Stimulated activated CD8-positive, alpha-beta memory T cell treated with anti-CD3 and anti-CD28 coated beads, Interleukin-7, amount 100 ng/mL, for 4 hours (primary cell): ENCODE measurements at places on chromosomes 2 and 18.

DNA sequence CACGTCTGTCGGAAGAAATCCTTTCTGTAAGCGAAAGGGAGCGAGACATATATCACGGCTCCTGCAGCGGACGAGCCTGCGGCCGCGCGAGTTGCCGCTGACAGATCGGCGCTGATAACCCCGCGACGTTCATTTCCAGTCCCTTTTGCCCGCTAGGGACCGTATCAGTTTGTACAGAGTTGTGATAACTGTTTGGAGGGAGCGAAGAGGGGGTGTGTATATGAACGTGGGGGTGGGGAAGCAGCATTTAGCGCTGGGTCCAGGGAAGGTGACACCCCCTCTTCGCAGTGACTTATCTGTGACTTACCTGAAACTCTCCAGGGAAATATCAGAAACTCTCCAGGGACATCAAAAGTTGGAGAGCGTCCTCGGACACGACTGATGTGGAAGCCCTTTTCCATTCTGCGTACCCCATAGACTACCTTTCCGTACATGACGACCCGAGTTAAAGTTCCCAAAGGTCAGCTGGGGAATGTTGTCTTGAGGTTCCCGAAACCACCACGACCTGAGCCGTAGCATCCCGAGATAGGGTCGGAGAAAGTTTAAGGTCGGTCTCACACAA lies 948 bp upstream of the GATA6 start:
- DNase-seq: no peak

GRCh38 chr2:215479536-215480240 lies 43.8 kb upstream of the FN1 start:
- DNase-seq: no peak

- DNase-seq: no peak
Measured at GRCh38 chr2:214377286-214377624, 33.6 kb upstream of the VWC2L start.

- DNase-seq: no peak
Measured at GRCh38 chr18:63213331-63213900, 106.2 kb downstream of the BCL2 start.

DNA sequence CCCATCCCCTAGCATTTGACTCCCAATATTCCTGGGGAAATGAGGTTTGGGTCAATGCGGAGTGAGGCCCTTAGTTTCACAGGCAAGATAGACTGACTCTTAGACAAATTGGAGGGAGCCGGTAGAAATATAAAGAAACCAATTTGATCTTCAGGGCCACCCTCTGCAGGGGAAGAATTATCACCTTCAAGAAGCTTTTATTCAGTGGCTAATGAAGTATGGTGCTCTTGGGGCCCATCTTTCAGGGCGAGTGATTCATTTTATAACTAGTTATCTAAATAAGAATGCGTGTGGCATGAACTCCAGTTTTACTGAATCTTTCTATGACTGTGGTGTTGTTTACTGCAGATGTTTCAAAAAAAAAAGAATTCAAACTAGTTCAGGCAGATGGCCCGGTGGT lies 88.4 kb downstream of the LYPD1 start:
- no peak for DNase-seq

DNA sequence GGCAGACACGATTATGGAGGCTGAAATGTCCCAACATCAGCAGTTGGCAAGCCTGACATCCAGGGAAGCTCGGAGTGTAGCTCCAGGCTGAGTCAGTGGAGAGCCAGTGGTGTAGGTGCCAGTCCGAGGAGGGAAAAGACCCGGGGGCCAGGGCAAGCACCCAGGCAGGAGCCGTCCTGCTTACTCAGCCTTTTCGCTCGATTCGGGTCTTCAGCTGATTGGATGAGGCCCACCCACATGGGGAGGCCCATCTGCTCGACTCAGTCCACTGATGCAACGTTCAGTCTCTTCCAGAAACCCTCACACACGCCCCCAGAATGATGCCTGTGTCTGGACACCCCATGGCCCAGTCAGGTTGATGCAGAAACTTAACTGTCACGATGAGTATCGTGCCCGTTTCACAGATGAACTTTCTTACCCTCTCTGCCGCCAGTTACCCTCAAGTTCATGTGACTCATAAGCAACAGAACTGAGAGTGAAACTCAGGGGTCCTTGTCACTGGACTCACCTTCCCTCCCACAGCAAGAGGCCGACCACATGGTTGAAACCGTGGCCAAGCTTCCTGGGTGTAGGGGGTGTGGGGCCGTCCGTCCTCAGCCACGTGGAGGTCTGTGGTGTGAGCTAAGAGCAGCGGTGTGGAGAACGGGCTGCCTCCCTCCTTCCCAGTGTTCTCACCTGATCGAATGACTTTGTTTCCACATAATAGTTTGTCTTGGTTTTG lies 197.4 kb upstream of the HDAC4 start:
- DNase-seq: no peak

DNA sequence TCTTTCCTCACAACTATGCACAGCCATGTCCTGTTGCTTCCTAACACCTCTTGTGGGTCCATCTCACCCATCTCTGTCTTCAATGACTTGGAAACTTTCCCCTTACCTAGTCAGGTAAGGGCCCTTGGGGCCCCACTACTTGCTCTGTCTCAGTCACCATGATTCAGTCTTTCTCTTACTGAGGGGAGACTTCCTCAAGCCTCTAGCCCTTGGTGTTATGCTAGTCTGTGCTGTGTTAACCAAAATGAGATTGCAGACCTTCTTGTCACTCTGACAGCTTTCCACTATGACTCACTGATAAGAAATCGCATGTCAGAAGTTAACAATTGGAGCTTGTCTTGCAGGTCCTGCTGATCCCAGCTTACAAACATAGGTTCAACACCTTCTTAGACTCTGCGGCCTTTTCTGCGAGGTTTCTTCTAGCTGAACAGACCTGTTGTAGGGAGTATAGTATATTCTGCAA lies 65.3 kb downstream of the WDR75 start:
- DNase-seq: no peak

GRCh38 chr2:220705678-220706077 lies 866.4 kb downstream of the EPHA4 start:
- no peak for DNase-seq

- DNase-seq: no peak
Measured at GRCh38 chr2:145258903-145259579, 739.1 kb upstream of the ZEB2 start.

DNA sequence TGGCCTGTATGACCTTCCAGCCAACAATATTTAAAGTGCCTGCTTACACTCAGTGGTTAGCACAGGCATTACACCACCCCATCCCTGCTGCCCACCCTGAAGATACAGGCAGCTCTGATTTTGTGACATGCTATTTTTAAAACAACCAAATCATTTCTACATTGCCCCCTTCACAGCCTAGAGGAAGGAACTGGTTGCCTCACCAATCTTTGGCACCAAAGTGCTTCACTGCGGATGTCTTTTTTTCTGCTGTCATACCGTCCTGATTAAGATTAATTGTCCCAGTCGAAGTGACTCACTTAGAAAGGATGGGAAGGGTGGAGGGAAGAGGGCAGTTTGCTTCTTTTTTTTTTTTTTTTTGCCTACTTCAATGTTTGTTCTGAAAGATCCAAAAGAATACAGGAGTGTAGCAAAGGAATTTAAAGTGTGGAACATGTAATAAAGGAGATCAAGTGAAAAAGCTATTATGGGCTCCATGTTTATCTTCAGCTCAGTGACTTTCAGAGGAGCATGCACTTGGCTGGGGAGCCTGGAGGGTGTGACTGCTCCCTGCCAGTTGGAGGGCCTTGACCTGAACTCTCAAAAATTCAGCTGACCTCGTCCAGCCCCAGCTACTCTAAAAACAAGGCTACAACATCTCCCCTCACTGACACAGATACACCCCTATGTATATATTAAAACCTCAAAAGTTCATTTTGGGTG lies 501.1 kb upstream of the TNP1 start:
- no peak for DNase-seq

DNA sequence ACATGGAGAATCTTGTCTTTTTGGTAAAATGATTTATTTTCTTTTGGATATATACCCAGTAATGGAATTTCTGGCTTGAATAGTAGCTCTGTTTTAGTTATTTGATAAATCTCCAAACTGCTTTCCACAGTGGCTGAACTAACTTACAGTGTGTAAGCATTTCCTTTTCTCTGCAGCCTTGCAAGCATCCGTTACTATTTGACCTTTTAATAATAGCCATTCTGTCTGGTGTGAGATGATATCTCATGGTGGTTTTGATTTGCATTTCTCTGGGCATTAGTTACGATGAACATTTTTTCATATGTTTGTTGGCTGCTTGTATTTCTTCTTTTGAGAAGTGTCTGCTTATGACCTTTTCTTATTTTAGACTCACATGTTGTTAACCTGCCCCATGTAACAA lies 190.2 kb downstream of the GALR1 start:
- DNase-seq: no peak

DNA sequence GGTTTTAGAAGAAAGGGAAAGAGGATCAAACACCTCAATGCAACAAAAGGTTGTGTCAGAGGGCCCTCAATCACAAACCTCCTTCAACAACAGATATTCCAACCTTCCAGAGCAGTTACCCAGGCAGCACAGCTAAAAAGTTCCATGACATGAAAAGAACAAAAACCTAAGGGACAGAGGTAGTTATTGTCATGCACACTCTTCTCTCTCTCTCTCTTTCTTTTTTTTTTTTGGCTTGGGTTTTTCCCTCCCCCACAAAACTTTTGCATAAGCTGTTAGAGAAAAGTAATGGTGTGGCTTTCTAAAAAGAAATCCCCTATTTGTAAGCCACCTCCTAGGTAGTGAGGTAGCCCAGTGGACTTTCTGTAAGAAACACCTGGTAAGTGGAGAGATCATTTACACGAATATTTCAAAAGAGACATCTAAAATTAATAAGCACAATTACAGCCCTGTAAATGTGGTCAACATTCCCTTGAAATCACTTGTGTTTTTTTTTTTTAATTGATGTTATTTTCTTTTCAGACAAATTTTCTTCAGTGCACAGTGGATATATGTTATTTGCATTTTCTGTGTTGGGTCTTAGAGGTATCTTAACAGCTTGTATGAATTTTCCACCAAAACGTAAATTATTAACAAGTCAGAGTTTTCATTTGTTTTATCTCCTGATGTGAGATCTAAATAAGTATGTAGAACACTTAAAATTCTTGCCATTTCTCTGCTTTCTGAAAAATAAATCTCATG lies 48.4 kb downstream of the ZEB2 start:
- no peak for DNase-seq

- peak; percentile 30 for DNase-seq
Measured at GRCh38 chr2:170930131-170930990, 1.3 kb downstream of the GORASP2 start.

DNA sequence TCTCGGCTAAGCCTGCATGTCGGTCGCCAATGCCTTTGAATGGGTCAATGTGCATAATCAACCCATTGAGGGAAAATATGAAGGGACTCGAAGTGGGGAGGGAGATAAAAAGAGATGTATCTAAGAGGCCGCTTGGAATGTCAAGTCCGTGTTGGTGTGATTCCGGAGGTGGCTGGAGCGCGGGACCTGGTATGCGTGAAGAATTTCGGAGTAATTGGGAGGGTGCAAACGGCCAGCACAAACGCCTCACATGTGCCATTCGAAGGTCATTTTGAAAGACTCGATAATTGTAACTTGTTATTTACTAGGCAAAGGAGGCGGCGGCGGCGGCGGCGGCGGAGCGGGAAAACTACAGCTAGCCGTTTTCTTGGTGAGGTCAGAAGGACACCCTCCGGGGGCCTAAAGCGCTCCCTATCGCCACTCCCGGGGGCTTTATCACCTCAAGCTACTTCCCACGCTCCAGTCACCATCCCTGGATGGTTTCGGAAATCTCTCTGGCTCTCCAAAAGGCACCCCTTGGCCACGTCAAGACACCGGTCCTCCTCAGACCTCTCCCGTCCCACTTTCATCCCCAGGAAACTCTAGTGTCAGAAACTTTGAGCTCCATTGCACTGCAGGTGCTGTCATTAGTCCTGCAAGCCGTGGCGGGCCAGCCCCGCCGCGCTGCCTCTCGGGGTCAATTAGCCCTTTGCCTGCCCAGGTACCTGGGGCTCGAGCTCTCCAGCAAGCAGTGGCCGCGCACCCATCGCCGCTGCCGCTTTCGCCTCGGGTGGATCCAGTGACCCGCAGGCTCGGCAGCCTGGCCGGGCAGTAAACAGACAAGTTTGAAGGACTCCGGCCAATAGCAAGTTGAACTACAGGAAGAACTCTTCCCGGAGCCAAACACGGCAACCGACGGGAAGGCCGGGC lies 1.5 kb downstream of the ERBB4 start:
- no peak for DNase-seq

GRCh38 chr2:188902901-188903491 lies 71.2 kb upstream of the COL3A1 start:
- no peak for DNase-seq

- no peak for DNase-seq
Measured at GRCh38 chr2:100244881-100245605, 77.3 kb downstream of the LONRF2 start.
